ENCODE measurements at places on chromosomes 5 and 9. TPM values are rescaled to one million over a fixed set of nuclear protein-coding genes. Genes with fewer than 3 reads are reported as not detected.

- DNase-seq, result no peak
- no peaks in the 10 kb centered on the region for H3K4me1 ChIP-seq
- no peaks in the 10 kb centered on the region for H3K36me3 ChIP-seq
- no peak overlapping the region for H3K4me3 ChIP-seq
- H3K27me3 ChIP-seq, result no peaks in the 10 kb centered on the region
Measured at GRCh38 chr5:45622365-45622764, 73.8 kb downstream of the HCN1 start.

DNA sequence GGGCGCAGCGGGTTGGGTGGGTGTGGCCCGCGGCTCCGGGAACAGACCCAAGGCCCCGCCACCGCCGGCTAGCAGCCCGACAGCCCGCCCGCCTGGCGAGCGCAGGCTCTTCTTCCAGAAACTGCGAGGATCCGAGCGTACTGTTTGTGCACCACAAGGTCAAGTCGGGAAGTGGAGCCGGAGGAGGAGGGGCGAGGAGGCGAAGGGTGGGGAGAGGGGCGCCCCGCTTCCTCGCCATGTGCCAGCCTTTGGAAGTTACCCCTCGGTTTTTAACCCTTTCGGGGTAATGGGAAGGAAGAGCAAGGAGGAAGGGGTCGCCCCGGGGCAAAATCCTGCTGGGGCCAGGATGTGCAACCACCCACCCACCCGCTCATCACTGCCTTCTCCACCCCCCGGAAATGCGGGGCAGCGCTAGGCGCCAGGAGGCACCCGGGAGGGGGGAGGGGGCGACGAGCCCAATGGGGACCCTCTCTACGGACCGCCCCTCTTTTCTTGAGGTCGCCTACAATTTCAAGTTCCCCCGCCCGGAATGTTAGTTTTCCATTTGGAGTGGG, 1.1 kb upstream of the JADE2 start:
- H3K4me3 ChIP-seq, result peak overlapping the region; percentile 93
- H3K36me3 ChIP-seq, result peaks cover 3% of the 10 kb centered on the region
- peak; percentile 51 for DNase-seq
- peaks cover 26% of the 10 kb centered on the region for H3K4me1 ChIP-seq
- H3K27me3 ChIP-seq, result peaks cover 14% of the 10 kb centered on the region

- peaks cover 6% of the 10 kb centered on the region for H3K4me1 ChIP-seq
- H3K27me3 ChIP-seq, result no peaks in the 10 kb centered on the region
- peak overlapping the region; percentile 12 for H3K27ac ChIP-seq
- peaks cover 38% of the 10 kb centered on the region for H3K36me3 ChIP-seq
Measured at GRCh38 chr5:119117237-119117636, 46.4 kb downstream of the DMXL1 start.

The SAPCD2 gene
- total RNA-seq, result 23.9 TPM

The TLX3 gene
- total RNA-seq, result not detected

The SPATA24 gene
- total RNA-seq, result 4.1 TPM

- no peaks in the 10 kb centered on the region for H3K36me3 ChIP-seq
- DNase-seq, result no peak
- H3K27ac ChIP-seq, result no peak overlapping the region
- no peak overlapping the region for H3K4me3 ChIP-seq
Measured at GRCh38 chr9:131049829-131050715, 41.1 kb downstream of the LAMC3 start.

DNA sequence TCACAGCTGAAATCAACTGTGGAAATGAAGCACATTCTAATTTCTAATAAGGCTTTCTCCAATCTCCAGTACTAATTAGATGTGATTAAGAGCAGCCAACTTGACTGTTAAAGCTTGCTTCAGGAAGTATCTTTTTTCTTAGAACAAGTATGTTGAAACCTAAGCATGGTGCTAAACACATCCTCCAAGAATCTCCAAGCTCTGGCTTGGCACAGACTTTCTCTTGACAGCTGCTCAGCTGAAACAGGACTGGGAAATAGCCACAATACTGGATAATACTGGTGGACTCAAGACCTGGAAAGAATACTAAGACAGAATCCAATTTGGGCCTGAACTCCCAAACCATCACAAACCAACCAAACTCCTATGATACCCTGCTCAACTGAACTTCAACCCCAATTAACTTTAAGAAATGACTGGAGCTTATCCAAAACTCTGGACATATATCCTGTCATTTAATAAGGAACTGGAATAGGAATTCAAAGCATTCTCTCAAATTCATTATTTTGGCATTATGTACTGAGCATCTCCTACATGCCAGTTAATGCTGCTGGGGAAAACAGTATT, 16.2 kb downstream of the PRKAA1 start:
- no peak for DNase-seq
- H3K27ac ChIP-seq, result no peak overlapping the region
- H3K36me3 ChIP-seq, result peaks cover 9% of the 10 kb centered on the region
- peaks cover 28% of the 10 kb centered on the region for H3K4me1 ChIP-seq
- no peak overlapping the region for H3K4me3 ChIP-seq
- H3K27me3 ChIP-seq, result no peaks in the 10 kb centered on the region

GRCh38 chr9:14670718-14671117, 22.5 kb downstream of the ZDHHC21 start:
- H3K36me3 ChIP-seq, result peaks cover 6% of the 10 kb centered on the region
- H3K4me3 ChIP-seq, result no peak overlapping the region
- peak overlapping the region; percentile 27 for H3K27ac ChIP-seq
- H3K4me1 ChIP-seq, result peaks cover 11% of the 10 kb centered on the region

GRCh38 chr5:40557501-40557900, 122.2 kb upstream of the PTGER4 start:
- no peaks in the 10 kb centered on the region for H3K27me3 ChIP-seq
- H3K36me3 ChIP-seq, result no peaks in the 10 kb centered on the region

GRCh38 chr9:84485539-84485938, 145.0 kb upstream of the SLC28A3 start:
- H3K36me3 ChIP-seq, result no peaks in the 10 kb centered on the region
- H3K4me1 ChIP-seq, result no peaks in the 10 kb centered on the region
- H3K27me3 ChIP-seq, result peaks cover 4% of the 10 kb centered on the region
- H3K4me3 ChIP-seq, result no peak overlapping the region

GRCh38 chr5:177438468-177438867, 8.1 kb upstream of the PRR7 start:
- peaks cover 24% of the 10 kb centered on the region for H3K4me1 ChIP-seq
- no peaks in the 10 kb centered on the region for H3K27me3 ChIP-seq
- no peak overlapping the region for H3K27ac ChIP-seq
- no peak for DNase-seq
- H3K36me3 ChIP-seq, result peaks cover 54% of the 10 kb centered on the region

GRCh38 chr5:151202381-151203139, 21.3 kb downstream of the CCDC69 start:
- peaks cover 24% of the 10 kb centered on the region for H3K36me3 ChIP-seq
- no peak for DNase-seq
- no peaks in the 10 kb centered on the region for H3K27me3 ChIP-seq
- H3K27ac ChIP-seq, result peak overlapping the region; percentile 72
- H3K4me1 ChIP-seq, result peaks cover 54% of the 10 kb centered on the region

GRCh38 chr5:143057580-143057999, 287.4 kb downstream of the ARHGAP26 start:
- H3K4me1 ChIP-seq, result peaks cover 77% of the 10 kb centered on the region
- H3K4me3 ChIP-seq, result no peak overlapping the region
- DNase-seq, result no peak
- peaks cover 32% of the 10 kb centered on the region for H3K36me3 ChIP-seq

DNA sequence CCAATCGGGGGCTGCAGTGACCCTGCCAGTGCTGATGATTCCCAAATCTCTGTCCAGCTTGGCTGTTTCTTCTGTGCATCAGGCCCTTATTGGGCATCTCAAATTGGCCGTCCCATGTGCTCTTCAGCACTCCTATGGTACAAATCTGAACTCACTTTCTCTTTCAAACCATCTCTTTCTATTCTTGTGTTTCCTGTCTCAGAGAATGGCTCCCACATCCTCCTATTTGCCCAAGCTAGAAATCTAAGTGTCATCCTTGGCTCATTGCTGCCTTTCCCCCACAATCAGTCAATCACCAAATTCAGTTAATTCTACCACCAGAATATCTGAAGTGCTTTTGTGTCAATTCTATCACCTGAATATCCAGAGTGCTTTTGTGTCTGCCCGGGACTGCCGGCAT, 336.6 kb downstream of the CWC27 start:
- no peak overlapping the region for H3K4me3 ChIP-seq
- H3K36me3 ChIP-seq, result peaks cover 2% of the 10 kb centered on the region
- peaks cover 30% of the 10 kb centered on the region for H3K4me1 ChIP-seq
- DNase-seq, result no peak

The TAF1L gene
- 0.03 TPM for total RNA-seq
